ENCODE measurements at places on chromosomes 12 and 14. TPM values are rescaled to one million over a fixed set of nuclear protein-coding genes. Genes with fewer than 3 reads are reported as not detected.

Gene PIWIL1
- not detected for total RNA-seq

DNA sequence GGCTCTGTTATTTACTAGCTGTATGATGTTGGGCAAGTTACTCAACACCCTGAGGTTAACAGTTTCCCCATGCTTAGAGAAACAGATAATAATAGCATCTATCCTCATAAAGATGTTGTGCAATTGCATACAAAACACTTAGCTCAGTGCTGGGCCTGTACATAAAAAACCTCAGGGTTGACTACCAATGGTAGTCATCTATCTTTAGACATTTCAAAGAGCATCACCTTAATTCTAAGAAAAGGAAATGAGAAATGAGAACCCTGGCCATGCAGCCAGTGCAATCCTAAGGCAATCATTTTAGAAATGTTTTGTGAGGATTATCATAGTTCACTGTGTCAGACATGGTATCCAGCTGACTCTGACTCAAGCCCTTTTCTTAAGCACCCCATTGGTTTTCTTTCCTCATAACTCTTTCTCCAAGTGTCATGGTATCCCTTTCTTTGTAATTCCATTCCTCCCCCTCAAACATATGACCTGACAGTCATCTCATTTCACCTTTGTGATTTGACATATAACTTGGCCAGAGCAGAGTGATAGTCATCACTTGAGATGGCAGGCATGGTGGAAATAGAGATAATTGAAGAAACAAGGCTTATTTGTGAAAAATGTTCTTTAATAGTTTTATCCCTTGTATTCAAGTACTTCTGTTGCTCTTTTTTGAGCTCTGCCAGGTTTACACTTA, 29.5 kb upstream of the OSBPL8 start:
- DNase-seq, result no peak
- H3K36me3 ChIP-seq, result no peaks in the 10 kb centered on the region
- H3K27me3 ChIP-seq, result no peaks in the 10 kb centered on the region
- H3K4me3 ChIP-seq, result no peak overlapping the region

Gene NT5DC3
- total RNA-seq, result 19.7 TPM

Gene KRT4
- total RNA-seq, result not detected

- H3K36me3 ChIP-seq, result no peaks in the 10 kb centered on the region
- no peak overlapping the region for H3K4me3 ChIP-seq
- no peaks in the 10 kb centered on the region for H3K27me3 ChIP-seq
- H3K4me1 ChIP-seq, result peaks cover 12% of the 10 kb centered on the region
- no peak for DNase-seq
These were observed 874.5 kb downstream of the FLRT2 start for GRCh38 chr14:86404425-86404824.

DNA sequence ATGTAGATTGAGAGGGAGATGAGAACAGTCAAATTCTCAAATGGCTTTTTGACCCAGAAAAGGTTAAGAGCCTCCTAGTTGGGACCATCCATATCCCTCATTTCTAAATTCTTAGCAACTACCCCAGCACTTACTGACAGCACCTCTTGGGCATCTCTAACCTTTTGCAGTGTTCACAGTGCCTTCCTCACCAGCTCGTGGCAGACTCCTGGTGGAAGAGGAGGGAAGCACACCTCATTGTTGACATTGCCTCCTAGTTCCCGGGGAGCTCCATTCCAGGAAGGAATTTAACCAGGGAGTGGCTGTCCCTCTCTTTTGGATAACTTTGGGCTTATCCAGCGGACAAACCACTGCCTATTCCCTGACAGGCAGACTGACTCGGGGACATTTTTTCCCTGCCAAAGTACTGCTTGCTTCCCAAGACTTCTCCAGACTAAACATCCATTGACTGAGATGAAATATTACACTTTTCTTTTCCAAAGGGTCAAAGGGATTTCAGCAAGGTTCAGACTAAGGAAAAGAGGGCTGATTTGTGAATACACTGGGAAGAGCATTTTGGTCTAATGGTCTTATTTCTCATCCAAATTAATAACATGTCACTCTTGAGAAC, 9.0 kb upstream of the OR6J1 start:
- H3K36me3 ChIP-seq, result no peaks in the 10 kb centered on the region
- H3K27ac ChIP-seq, result no peak overlapping the region
- peak; percentile 80 for DNase-seq
- H3K4me3 ChIP-seq, result no peak overlapping the region
- no peaks in the 10 kb centered on the region for H3K27me3 ChIP-seq

DNA sequence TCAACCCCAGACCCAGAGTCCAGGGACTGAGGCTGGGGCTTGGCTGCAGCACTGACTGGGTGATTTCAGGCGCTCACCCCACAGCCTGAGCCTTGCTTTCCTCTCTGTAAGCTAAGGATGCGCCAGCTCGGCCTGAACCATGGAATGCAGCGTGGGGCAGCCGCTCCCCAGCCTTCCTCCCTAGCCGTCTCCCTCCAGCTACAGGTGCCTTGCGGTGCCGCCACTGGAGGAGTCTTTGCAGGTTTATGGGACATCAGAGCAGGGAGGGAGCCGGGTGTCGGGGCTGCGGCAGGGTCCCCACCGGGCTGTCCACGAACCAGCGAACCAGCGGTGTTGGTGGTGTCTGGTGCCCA, 19.4 kb downstream of the PPP2R5C start:
- peaks cover 3% of the 10 kb centered on the region for H3K27me3 ChIP-seq
- H3K4me3 ChIP-seq, result peak overlapping the region; percentile 52
- no peak overlapping the region for H3K27ac ChIP-seq
- DNase-seq, result no peak

Gene DCN
- 3.6 TPM for total RNA-seq

DNA sequence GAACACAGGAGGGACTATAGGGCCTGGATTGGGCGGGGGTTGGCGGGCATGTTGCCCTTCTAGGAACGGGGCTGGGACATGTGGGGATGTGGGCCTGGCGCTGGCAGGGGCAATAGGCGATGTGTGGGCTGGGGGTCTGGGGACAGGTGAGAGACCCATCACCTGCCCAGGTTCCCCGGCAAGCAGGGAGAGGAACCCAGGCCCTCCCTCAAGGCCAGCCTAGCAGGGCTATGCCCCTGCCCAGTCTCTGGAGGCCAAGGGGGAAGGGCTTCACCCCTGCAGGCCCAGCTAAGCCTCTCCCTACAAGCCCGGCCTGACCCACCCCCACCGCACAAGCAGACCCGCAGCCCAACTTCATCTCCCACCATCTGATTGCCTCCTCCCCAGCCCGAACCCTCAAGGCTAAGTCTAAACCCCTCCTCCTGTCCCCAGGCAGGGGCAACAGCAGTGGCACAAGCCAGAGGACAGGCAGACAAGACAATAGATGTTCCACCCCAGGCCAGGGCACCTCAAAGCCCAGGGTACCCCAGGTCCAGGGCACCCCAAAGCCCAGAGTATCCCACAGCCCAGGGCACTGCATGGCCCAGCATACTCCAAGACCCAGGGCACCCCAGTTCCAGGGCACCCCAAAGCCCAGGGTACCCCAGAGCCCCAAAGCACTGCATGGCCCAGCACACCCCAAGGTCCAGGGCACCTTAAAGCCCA, 6.5 kb downstream of the JAG2 start:
- peaks cover 32% of the 10 kb centered on the region for H3K4me1 ChIP-seq
- H3K27ac ChIP-seq, result peak overlapping the region; percentile 60
- DNase-seq, result no peak
- no peaks in the 10 kb centered on the region for H3K27me3 ChIP-seq

Gene RNASE3
- total RNA-seq, result not detected

Gene TAS2R7
- not detected for total RNA-seq

DNA sequence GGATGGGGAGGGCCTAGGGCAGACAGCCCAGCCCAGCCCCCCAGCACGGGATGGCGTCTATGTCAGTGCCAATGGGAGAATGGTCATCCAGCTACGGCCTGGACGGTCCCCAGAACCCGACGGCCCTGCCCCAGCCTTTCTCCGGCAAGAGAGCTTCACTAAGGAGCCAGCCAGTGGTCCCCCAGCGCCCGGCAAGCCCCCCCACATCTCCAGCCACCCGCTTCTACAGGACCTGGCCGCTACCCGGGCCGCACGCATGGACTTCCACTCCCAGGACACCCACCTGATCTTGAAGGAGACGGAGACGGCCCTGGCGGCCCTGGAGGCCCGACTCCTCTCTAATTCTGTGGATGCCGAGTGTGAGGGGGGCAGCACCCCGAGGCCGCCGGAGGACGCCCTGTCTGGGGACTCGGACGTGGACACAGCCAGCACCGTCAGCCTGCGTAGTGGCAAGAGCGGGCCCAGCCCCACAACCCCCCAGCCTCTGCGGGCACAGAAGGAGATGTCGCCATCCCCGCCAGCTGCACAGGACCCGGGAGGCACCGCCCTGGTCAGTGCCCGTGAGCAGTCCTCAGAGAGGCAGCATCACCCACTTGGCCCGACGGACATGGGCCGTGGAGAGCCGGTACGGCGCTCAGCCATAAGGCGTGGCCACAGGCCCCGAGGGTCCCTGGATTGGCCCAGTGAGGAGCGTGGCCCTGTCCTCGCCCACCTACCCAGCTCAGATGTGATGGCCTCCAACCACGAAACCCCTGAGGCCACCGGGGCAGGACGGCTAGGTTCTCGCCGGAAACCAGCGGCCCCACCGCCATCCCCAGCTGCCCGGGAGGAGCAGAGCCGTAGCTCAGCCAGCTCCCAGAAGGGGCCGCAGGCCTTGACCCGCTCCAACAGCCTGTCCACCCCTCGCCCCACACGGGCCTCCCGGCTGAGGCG, 21.9 kb downstream of the CEP170B start:
- H3K4me3 ChIP-seq, result no peak overlapping the region
- no peak for DNase-seq
- no peaks in the 10 kb centered on the region for H3K4me1 ChIP-seq

Gene KCNA5
- not detected for total RNA-seq

DNA sequence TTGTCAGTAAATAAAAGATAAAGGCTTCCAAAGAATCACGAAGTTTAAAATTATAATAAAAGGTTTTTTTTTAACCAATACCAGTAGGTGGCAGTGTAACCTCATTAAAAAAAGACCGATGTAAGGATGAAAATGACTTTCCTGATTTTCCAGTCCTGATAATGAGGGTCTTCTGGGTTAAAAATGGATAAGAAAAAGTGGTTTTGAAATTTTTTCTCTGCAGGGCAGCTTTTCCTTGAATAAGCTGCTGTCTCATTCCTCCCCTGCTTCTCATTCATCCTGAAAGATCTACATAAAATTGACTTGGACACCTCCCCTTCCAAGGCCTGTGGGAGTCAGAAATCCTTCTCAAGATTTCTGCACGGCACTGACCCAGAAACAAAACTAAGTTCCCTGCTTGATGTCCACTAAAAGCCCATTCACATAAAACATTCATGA, 58.9 kb upstream of the FBXO33 start:
- H3K27me3 ChIP-seq, result no peaks in the 10 kb centered on the region
- H3K27ac ChIP-seq, result no peak overlapping the region

Gene GAS2L3
- total RNA-seq, result 46.3 TPM

DNA sequence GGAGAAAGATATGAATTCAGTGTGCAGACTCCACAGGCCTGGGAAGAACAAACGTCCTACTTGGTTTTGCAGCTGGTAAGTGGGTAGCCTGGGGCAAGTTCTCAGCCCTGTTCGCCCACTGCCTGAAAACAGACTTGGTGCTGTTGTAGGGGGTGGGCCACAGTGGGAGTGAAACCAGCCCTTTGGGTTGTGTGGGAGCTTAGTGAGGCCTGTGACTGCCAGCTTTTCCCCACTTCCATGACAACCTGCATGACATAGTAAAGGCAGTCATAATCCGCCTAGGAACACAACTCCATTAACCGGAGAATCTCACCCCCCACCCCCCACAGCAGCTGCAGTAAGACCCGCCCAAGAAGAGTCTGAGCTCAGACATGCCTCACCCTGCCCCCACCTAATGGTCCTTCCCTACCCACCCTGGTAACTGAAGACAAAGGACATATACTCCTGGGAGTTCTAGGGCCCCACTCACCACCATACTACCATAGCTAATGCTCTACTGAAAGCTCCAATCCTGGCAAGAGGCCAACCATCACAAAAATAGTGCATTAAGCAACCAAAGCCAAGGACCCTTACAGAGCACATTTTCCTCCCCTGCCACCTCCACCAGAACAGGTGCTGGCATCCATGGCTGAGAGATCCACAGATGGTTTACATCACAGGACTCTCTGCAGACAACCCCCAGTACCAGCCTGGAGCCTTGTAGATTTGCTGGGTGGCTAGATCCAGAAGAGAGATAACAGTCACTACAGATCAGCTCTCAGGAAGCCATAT, 39.8 kb upstream of the LMNTD1 start:
- H3K36me3 ChIP-seq, result no peaks in the 10 kb centered on the region
- no peaks in the 10 kb centered on the region for H3K27me3 ChIP-seq

DNA sequence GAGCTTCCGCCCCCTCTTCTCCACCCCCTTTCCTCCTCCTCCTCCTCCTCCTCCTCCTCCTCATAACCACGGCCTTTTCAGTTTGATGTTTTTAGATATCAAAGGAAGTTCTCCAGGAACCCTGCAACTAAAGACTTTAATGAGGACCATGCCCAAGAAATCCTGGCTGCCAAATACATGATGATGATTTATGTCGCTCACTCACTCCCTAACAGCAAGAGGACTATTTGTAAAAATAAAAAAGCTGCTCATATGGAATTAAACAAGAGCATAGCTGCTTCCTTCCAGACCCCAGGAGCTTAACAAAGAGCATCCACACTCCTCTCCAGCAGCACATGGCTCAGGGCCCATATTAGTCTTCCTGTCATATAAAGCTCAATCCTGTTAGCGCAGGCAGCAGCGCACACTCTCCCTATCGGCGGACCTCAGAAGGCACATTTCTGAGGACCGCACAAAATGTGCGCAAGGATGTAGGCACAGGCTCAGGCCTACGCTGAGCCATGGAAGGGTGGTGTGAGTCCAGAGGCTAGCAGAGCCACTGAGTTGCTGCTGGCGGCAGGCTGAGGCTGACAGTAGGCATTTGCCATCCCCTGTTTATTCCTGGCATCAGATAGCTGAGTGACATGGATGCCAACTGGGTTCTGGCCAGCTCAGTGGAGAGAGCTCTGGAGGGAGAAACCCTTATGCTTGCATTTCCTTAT, 232.8 kb downstream of the MSRB3 start:
- H3K27me3 ChIP-seq, result no peaks in the 10 kb centered on the region
- H3K36me3 ChIP-seq, result no peaks in the 10 kb centered on the region
- H3K4me1 ChIP-seq, result peaks cover 23% of the 10 kb centered on the region
- peak overlapping the region; percentile 57 for H3K27ac ChIP-seq
- no peak overlapping the region for H3K4me3 ChIP-seq
- peak; percentile 91 for DNase-seq

DNA sequence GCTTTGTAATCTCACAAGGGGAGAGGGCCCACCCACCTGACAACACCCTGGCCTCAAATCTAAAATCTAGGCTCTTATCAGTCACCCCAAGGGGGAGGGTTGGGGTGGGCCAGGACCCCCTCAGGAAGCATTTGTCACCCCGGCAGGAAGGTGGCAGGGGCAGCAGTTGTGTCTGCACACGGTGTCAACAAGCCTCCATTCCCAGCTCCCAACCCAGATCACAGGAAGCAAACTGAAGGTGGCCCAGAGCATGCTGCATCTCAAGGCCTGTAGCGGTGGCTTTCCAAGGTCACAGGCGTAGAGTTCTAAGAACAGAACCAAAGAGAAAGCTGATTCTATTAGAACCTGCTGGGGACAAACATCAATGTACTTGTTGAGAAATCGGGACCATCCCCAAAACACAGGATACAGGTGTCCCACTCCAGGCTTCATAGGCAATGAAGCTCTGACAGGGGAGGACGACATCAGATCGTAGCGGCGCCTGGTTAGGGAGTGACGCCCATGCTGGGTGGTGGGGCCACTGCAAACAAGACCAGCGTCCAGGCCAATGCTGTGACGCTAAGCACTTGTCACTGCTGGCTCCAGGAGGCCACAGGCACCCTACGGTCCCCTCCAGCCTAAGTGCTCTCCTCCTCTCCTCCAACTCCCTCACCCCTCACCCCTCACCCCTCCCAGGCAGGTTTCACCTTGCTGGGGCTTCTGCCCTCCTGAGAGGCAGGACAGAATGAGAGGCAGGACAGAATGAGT, 52.9 kb downstream of the CCDC88C start:
- H3K4me1 ChIP-seq, result peaks cover 68% of the 10 kb centered on the region
- no peak overlapping the region for H3K4me3 ChIP-seq
- H3K27me3 ChIP-seq, result no peaks in the 10 kb centered on the region

- H3K27ac ChIP-seq, result no peak overlapping the region
- no peaks in the 10 kb centered on the region for H3K27me3 ChIP-seq
- H3K4me1 ChIP-seq, result no peaks in the 10 kb centered on the region
These were observed 187.3 kb upstream of the EGLN3 start for GRCh38 chr14:34138175-34138574.

All from A673 (cell line).